ENCODE measurements at places on chromosomes 12 and 14. TPM values are rescaled to one million over a fixed set of nuclear protein-coding genes. Genes with fewer than 3 reads are reported as not detected.

DNA sequence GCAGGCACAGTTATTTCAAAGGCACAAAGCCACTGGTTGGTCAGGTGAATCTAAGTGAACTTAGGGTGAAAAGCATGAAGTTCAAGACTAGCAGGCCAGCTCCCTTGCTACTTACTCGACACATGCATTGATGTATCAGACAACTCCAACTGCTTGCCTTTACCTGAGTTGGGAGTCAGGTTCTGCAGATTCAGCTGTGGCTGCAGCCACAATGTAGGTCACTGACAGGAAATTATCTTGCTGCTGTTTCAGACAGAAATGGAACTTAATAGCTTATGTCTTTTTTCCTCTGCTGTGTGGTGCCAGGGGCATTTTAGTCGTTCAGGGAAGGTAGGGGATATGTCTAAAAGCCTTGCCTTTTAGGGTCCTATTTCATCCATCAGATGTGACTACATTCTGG, 125.6 kb upstream of the RPH3A start:
- no peak for DNase-seq
- peak overlapping the region; percentile 24 for H3K4me3 ChIP-seq
- no peaks in the 10 kb centered on the region for H3K36me3 ChIP-seq
- H3K27ac ChIP-seq: no peak overlapping the region
- H3K27me3 ChIP-seq: no peaks in the 10 kb centered on the region

DNA sequence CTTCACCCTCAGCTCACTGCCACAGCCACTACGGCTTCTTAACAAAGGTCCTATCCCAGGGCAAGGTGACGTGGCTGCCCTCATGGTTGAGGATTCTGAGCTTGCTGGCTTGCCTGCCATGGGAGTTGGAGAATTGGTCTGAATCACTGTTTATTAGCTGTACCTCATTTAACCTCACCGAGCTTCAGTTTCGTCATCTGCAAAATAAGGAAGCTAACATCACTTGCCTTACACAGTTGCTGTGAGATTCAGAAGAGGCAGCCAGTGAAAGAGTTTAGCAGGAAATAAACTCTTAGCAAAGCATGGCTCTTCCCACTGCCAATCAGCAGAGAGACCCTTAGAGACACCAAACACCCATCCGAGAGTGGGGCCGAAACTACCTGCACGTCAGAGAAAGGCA, 90.1 kb upstream of the KCNA1 start:
- H3K27me3 ChIP-seq: no peaks in the 10 kb centered on the region
- no peaks in the 10 kb centered on the region for H3K36me3 ChIP-seq
- DNase-seq: no peak
- no peak overlapping the region for H3K4me3 ChIP-seq
- peaks cover 13% of the 10 kb centered on the region for H3K4me1 ChIP-seq
- H3K27ac ChIP-seq: no peak overlapping the region

DNA sequence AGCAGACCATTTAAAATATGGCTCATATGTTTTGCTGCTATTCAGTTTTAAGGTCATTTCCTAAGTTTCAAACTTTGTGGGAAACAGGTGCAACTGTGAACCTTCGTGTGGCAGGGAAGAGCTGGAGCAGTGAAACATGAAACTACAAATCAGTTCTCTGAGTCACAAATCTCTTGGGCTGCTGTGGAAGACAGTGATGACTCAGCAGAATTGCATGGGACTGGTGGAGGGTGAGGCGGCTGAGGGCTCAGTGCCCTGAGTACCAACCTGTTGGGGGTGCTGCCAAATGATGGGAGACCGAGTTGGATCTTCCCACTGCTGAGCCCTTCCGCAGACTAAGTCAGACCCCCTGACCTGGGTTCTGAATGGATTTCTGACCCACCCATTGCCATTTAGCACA, 8.4 kb upstream of the CALM1 start:
- no peak overlapping the region for H3K27ac ChIP-seq
- H3K4me1 ChIP-seq: peaks cover 22% of the 10 kb centered on the region
- H3K27me3 ChIP-seq: no peaks in the 10 kb centered on the region
- H3K36me3 ChIP-seq: no peaks in the 10 kb centered on the region

DNA sequence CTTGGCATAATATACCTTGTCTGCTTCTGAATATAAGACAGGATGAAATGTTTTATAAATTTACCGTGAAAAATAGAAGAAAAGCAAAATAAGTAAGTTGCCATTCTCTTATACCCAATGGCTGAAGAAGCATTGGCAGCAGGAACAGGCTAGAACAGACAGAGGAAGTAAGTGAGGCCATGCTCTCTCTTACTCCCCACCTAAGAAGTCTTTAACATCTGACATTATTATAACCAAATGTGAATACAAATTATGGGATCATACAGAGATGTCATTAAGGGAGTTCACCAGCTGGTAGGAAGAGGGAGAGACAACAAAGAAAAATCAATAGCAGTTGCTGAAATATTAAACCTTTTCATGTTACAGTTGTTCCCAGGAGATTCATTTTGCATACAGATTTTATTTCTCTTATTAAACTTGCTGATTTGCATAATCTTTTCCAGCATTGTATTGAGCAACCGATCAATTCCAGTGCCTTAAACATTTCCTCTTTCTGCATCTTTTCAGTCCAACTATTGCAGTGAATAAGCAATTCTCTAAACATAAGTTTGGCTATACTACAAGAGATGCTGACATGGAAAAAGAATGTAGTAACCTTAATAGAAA, 270.6 kb downstream of the SLC6A15 start:
- no peaks in the 10 kb centered on the region for H3K4me1 ChIP-seq
- no peaks in the 10 kb centered on the region for H3K36me3 ChIP-seq
- no peak overlapping the region for H3K4me3 ChIP-seq
- no peak for DNase-seq

GRCh38 chr14:32201816-32202490, at the start of gene RNU6-7:
Gene RNU6-7, plus strand, starts transcription at chr14:32202045.
- H3K36me3 ChIP-seq: no peaks in the 10 kb centered on the region
- H3K4me3 ChIP-seq: peak within 1 kb of the TSS; percentile 88
- DNase-seq: peak; percentile 41

DNA sequence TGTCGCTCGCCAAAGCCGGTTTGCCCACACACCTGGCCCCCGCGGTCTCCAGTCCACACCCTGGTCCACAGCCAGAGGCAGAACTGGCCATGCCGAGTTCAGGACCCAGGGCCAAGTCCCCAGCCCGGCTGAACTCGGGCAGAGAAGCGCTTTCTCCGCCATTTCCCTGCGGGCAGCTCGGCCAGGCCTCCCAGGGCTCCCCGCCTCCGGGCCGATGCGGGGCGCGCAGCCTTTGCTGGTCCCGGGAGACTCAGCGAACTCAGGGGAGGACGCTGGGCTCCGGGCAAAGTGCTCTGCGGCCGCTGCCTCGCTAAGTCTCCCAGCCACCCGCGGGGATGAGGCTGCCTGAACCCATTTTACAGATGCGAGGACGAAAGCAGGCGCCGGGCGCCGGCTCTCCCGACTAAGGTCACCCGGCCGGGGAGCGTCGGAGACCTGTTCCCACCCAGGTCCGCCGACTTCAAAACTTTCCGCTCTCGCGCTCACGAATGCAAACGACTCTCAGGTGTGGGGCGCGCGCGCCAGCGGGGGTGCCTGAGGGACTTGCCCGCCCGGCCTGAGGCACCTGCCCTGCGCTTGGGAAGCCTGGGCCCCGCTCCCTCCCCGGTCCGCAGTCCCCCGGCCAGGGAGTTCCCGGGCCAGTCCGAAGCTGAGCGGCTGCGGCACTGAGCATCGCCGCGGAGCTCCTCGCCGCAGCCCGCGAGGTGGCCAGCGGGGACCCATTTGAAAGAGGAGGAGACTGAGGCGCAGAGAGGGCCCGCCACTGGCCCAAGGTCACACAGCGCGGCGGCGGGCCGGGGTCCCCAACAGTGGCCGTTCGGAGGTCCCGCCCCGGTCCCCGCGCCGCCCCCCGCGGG, 627 bp downstream of the TESC start:
- no peaks in the 10 kb centered on the region for H3K36me3 ChIP-seq
- no peak overlapping the region for H3K27ac ChIP-seq
- DNase-seq: peak; percentile 35
- H3K27me3 ChIP-seq: peaks cover 4% of the 10 kb centered on the region

DNA sequence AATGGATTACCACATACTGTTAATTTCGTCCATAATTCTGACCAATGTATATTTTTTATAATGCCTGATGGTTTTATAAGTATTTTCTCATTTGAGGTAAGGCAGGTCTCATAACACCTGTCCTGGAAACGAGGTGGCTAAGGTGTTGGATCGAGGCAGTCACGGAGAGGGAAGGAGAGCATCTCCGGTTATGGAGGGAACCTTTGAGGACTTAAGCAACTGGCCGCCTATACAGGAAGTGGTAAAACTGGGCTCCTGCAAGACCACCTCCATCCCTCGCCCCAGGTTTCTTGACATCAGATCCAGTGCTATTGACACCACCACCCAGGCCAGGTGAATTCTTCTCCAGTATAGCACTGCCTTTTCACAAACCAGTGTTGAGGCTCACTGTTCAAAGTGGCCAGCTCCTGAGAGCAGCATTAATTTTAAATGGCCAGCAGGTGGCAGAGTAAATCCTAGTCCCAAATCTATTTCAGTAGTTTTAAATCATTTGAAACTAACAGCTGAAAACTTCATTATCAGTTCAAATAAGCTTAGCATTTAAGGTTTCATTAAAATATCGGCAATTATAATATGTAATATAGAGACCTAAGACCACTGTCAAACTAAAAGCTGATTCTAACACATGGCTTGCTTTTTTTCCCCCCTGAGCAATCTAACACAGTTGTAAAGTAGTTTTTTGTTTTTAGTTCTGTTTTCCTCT, 100.8 kb downstream of the PPM1A start:
- H3K36me3 ChIP-seq: no peaks in the 10 kb centered on the region

DNA sequence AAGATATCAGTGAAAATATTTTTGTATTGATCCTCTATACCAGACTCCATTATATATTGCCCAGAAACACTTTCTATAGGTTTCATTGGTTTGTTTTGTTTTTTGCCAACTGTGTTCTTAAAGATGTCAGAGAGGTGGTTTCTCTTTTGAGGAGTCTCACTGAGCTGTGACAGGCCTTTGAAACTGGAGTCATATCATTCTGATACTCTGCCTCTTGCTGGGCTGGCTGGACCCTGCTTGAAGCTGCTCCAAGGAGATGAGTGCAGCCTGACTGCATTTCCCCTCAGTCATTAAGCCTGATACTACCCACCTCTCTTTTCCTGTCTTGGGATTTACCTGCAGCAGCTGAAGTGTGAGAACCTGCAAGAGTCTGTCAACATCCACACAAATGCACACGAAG, 16.4 kb upstream of the TAS2R30 start:
- H3K27me3 ChIP-seq: no peaks in the 10 kb centered on the region
- no peaks in the 10 kb centered on the region for H3K36me3 ChIP-seq
- no peak overlapping the region for H3K27ac ChIP-seq
- no peaks in the 10 kb centered on the region for H3K4me1 ChIP-seq
- no peak for DNase-seq

The LHX5 gene
- total RNA-seq: not detected

The STAC3 gene
- total RNA-seq: 2.6 TPM

The SIX6 gene
- not detected for total RNA-seq

The GOLGA5 gene
- total RNA-seq: 14.8 TPM

The TXNDC16 gene
- 19.5 TPM for total RNA-seq
